Fibroblast of skin of scalp (primary cell): ENCODE measurements at places on chromosomes 11 and 22.

GRCh38 chr22:23119494-23120414, 22.0 kb downstream of the RSPH14 start:
- no peak for DNase-seq

DNA sequence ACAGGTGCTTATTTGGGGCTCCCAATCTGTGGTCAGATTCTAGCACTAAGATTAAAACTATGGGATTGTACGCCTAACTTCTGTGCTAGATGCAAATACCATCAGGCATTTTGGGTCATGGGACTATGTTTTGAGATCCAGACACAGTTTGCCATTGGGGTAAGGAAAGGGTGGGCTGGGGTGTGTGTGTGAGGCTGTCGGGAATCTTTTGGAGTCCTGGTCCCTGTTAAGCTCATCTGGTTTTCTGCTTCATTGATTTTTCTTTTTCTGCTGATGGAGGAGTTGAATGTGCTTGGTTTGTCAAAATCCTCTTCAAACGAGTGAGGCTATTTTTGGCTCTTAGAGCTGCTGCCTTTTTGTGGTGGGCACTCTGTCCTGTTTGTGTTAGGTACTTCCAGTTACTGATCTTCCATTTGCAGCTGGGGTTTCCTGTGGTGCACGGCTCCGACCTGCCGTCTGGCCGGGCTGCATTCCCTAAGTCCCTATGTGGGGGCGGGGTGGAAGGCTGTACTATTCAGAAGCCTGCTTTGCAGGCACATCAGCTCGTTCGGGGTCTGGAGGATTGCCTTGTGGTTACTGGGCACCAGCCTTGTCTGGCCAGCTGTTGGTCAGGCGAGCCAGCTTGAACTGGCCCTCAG, 2.9 kb downstream of the BCR start:
- DNase-seq = peak; percentile 31

GRCh38 chr11:61037441-61038093, 64.7 kb upstream of the CD5 start:
- DNase-seq = peak; percentile 67

- DNase-seq = peak; percentile 51
Measured at GRCh38 chr11:36622431-36623136, 24.5 kb upstream of the RAG2 start.

DNA sequence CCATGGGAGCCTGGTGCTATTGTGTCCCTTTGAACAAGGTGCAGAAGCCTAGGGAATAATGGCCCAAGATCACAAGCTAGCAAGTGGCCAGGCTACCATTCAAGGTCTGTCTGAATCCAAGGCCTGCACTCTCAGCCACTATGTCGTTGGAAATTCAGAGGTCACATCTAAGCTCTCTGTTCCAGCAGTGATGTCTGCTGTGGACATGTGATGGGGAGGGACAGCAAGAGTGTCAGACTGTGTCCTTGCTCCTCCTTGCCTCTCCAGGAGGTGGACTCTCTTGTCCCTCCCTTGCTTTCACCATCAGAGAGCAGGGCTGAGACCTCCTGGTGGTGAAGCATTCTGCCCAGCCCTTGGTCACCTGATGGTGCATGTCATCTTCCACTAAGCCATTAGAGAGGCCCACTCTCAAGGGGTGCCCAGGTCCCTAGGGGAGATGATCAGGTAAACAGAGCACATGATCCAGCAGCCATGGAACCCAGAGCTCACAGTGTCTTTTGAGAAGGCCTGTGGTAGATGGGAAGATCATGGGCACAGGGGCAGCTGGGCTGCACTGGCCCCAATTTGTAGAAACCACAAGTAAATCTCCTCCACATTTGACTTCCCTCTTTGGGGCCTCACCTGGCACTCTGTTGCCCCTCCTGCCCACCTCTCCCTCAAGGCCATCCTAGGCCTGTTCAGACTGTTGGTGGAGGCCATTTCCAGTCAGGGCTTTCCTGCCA, 37.1 kb upstream of the SUSD2 start:
- DNase-seq = no peak

- DNase-seq = no peak
Measured at GRCh38 chr11:114061048-114061680, 1.7 kb downstream of the ZBTB16 start.

GRCh38 chr11:30351061-30351460, 28.2 kb downstream of the ARL14EP start:
- no peak for DNase-seq

GRCh38 chr22:19974935-19975706, 33.5 kb upstream of the TXNRD2 start:
- no peak for DNase-seq

DNA sequence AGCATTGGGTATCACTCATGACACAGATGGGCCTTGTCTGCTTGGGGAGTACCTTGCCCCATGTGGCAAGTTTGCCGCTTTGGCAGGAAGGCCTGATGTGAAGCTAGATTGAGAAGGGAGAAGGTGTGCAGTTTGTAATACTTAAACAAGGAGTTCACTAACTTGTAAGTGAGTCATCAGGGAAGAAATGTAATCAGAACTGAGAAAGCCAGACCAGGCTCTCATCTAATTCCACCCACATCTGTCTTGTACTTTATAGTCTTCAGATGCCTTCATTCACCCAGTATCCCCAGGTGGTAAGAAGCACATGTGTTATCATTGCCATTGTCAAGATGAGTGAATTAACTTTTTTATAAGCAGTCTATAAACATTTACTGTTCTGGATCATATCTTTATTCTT, 116.0 kb upstream of the DDI1 start:
- DNase-seq = no peak

- DNase-seq = no peak
Measured at GRCh38 chr11:27619039-27619574, 81.1 kb downstream of the BDNF start.

DNA sequence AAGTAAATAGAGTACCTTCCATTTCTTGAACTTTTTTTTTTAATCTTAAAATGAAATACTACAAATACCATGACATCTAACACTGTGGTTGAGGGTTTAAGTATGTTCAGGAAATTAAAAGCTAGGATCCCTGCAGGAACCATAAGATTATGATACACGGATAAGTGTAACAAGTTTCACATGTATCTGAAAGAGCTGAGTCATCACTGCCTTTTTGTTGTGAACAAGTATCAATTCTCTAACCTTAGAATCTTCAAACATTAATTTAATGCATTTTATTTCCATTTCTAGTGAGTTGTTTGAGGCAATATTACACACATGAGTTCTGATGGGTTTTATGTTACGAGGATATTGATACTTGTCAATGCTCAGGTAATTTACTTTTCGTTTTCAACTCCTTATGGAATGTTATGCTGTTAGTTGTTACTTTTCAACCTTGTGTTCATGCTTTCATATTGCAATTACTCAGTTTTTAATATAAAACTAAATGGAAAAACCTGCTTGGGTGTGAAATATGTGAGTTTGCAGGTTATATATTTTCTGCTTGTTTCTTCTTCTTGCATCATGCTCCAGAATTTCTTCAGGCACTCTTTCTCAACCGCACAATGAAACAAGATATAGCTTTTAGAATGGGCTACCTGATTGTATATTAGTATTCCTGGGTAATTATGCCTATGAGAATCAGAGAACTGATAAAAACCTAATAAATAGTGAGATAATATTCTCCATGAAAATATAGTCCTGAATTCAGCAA, 361.3 kb upstream of the MTNR1B start:
- no peak for DNase-seq

- DNase-seq = peak; percentile 97
Measured at GRCh38 chr22:28142361-28142961, 223.4 kb upstream of the PITPNB start.

DNA sequence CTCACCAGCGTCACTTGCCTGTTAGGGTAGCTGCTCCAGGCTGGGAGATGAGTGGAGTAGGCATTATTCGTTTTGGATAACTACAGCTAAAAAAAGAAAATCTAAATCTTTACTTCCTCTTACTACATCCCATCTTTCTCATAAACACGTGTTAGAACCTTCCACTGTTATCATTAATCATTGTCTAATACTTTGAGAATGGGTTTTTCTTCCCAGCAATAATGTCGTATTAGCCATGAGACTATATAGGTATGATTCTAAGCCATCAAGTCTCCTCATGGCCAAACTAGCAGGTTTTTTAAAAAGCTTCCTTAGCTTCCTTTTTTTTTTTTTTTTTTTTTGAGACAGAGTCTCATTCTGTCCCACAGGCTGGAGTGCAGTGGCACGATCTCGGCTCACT, 3.9 kb upstream of the TEF start:
- DNase-seq = no peak

- no peak for DNase-seq
Measured at GRCh38 chr22:25453557-25453956, 110.9 kb upstream of the GRK3 start.

DNA sequence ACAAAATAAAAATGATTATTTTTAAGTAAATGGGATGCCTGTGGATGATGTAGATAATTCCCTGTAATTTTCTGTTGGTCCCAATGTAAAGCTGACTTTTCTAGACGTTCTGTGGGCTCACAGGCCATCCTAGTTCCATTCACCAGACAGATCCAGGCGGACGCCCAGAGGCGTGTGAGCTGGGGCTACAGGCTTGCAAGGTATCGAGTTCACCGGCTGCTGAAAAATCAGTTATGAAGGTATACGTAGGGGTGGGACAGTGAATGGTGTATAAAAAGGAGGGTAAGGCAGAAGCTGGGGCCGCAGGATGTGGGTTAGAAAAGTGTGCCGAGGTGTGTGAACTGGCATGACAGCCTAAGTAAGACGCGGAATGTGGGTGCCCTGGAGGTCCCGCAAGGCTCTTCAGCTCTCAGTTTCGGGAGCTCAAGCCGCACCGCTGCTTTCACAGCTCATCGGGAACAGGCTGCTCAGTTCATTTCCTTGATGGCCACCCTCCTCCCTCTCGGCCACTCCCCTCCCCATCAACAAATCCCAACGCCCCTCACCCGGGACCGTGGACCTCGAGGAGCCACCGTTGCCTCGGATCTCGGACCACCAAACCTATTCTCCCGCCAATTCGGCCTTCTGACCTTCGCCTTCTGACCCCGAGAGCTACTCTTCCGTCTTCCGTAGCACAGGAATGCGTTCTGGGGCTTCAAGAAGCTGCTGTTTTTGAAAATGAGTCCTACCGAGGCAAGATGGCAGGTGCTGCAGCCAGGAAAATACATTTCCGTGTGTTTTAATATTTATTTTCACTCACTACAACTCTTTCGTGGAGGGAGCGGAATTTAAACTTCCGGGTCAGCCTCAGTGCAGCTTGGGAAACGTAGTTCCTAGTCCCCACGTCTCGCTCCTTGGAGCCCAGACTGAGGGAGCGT, at the start of gene XNDC1N:
Gene XNDC1N, minus strand, starts transcription at position 775 of the 917 bp plus-strand sequence. CDS start 5,241 bp downstream, outside the sequence.
- peak; percentile 87 for DNase-seq

GRCh38 chr11:131253142-131253655, 117.2 kb upstream of the NTM start:
- no peak for DNase-seq

DNA sequence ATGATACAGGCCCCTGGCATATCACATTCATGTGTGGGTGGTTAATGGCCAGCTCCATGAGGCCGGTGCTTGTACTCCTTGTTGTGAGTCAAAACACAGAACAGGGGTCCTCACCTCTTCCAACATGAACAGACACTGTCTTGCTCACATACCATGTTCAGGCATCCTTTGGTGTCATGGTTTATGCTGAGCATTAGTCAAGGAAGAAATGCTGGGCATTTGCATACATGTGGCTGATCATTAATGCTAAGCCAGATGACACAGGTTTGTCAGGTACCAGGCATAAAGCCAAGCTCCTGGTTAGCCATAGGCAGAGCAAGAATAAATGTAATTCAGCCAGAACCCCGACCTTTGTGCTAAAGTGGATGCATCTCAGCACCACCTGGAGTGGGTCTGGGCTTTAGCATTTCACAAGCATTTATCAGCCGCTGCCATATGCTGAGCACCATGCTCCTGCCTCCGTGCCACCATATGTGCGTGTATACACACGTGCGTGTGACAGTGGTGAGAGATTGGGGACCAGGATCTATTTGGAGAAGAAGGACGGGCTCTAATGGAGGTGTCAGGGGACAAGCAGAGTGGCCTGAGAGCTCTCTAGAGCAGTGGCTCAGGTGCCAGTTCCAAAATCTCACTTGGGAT, 55.0 kb downstream of the MICAL2 start:
- DNase-seq = no peak

DNA sequence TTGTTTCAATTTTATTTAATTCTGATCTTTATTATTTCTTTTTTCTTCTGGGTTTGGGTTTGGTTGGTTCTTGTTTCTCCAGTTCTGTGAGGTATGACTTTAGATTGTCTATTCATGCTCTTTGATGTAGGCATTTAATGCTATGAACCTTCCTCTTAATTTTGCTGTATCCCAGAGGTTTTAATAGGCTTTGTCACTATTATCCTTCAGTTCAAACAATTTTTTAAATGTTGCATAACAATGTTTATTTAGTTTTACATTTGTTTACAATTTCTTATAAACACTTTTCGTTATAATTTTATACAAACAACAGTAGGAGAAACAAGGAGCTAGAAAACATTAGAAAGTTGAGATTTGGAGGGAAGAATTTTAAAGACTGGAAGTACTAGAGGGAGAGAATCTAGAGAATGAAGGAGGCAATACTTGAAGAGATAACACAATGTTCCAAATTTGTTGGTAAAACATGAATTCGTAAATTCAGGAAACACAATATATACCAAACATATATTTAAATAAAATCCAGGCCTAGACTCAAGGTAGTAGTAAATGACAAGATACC, 96.2 kb upstream of the SERPIND1 start:
- no peak for DNase-seq

- no peak for DNase-seq
Measured at GRCh38 chr11:65357856-65358356, 3.4 kb downstream of the TIGD3 start.

DNA sequence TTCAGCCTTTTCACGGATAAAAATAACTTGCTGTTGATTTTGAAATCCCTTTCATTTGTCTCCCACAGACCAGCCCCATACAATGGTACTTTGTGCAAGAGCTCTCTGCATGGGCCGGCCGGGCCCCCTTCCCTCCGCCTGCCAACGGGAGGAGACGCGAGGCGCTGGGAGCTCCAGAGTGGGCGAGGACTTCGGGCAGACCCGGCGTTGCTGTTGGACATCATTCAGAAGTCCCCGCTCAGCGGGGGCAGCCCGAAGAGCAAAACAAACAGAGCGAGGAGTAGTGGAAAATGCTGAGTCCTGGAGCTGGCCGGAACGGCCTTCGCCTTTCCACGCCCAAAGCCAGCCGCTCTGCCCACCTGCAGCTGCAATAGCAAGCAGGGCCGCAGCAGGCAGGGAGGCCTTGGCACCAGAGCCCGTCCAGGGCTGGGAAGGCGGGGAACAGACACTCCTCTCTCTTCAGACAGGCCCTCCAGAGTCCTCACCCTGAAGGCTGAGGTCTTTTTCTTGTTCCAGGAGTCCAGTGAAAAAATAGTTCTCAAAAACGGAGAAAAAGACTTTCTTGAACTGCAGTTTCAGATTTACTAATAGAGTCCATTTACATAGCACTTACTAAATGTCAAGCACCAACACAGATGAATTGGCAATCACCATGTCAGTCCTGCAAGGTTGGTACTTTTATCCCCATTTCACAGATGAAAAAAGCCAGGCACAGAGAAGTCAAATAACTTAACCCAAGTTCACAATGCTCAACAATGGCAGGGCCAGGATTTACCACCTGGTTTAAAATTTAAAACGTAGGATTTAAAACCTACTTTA, 135.5 kb downstream of the ETS1 start:
- DNase-seq = peak; percentile 61

- no peak for DNase-seq
Measured at GRCh38 chr11:57974848-57975601, 48.7 kb upstream of the OR9Q1 start.

GRCh38 chr22:30920407-30920806, 48.2 kb downstream of the MORC2 start:
- peak; percentile 69 for DNase-seq
